ENCODE measurements at places on chromosomes 2 and 18.

DNA sequence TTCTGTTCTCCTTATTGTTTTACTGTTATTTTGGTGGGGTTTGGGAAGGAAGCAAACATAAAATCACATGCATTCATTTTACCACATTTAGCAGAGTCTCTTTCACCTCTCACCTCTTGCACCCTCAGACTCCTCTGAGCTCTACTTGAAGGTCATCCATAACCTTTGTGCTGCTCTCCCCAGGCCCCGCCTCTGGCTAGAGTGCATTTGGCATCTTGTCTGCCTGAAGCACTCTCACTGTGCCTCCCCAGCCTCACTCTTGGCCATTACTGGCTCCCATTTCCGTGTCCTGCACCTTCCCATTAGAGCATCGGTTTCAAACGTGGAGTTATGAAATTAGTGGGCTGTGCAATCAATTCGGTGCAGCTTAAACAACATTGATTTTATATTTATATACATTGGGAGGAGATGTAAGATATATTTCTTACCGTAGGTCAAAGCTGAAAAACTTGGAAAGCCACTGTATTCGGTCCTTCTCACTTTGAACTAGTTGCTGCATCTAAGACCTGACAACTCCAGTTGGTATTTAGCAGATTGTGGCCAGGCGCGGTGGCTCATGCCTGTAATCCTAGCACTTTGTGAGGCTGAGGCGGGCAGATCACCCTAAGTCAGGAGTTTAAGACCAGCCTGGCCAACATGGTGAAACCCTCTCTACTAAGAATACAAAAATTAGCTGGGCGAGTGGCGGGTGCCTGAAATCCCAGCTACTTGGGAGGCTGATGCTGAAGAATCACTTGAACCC is 6.9 kb upstream of the ZFAND2B start:
- DNase-seq = no peak

DNA sequence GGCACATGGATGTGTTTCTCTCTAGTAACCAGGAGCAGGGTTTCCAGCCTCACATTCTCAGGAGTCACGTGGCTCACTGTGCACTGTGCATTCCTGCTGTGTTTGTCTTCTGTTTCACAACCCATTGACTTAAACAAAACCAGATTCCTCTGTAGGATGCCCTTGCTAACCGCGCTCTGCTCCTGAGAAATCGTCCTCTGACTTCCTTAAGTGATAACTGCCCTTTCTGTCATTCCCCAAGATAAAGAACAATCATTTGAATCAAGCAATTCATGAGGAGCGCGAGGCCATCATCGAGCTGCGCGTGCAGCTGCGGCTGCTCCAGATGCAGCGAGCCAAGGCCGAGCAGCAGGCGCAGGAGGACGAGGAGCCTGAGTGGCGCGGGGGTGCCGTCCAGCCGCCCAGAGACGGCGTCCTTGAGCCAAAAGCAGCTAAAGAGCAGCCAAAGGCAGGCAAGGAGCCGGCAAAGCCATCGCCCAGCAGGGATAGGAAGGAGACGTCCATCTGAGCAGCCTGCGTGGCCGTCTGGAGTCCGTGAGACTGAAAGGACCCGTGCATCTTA is 60.2 kb downstream of the RALBP1 start:
- peak; percentile 79 for DNase-seq

GRCh38 chr2:191936882-191937405 is 90.1 kb upstream of the CAVIN2 start:
- DNase-seq = no peak

- DNase-seq = no peak
These were observed 43.3 kb downstream of the DIPK1C start for GRCh38 chr18:74413836-74414235.

- DNase-seq = no peak
These were observed 38.2 kb downstream of the CUL3 start for GRCh38 chr2:224546926-224547325.

DNA sequence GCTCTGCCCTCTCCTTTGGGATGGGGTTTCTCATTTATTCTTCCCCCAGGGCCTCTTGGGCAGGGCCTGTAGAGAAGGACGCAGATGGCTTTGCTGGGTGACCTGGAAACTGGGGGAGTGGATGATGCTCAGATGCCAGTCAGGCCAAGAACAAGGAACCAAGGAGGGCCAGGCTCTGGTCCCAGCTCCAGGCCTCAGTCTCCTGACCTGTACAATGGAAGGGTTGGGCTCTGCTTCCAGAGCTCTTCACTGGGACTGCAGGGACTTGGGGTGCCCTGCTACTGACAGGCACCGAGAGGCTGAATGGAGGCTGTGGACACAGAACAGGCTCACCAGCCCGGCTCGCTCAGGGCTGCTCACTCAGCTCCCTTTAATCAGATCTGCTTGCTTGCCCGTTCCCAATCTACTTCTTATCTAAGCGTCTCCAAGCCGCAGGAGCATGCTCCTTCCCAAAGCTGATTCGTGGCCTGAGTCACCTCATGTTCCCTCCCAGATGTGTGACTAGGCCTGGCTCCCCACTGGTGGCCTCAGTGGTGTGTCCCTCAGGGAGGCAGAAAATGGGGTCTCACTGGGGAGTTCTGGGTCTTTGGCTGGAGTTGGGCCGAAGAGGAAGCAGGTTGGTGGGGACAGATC is 82.6 kb upstream of the ODC1 start:
- DNase-seq = no peak

GRCh38 chr2:32067549-32067948 is 4.2 kb downstream of the SPAST start:
- no peak for DNase-seq

GRCh38 chr2:223692191-223692947 is 90.2 kb upstream of the SCG2 start:
- peak; percentile 29 for DNase-seq

DNA sequence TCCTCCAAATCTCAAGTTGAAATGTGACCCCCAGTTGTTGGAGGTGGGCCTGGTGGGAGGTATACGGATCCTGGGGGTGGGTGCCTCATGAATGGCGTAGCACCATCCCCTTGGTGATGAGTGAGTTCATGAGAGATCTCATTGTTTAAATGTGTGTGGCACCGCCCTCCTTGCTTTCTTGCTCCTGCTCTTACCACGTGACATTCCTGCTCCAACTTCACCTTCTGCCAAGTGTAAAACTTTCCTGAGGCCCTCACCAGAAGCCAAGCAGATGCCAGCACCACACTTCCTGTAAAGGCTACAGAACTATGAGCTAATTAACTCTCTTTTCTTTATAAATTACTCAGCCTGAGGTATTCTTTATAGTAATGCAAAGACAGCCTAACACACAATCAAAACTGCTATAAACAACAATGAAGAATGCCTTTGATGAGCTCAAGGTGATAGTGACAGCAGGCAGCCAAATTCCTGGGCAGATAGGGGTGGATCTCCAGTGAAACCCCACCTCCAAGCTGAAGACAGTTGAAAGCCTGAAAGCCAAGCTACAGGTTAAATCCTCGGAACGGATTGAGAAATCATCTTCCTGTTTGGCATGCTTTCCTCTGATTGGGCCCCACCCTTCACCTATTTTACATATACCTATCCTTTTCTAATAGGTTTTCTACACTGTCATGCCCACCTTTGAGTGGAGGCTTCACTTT is 26.9 kb downstream of the MCEE start:
- DNase-seq = no peak

DNA sequence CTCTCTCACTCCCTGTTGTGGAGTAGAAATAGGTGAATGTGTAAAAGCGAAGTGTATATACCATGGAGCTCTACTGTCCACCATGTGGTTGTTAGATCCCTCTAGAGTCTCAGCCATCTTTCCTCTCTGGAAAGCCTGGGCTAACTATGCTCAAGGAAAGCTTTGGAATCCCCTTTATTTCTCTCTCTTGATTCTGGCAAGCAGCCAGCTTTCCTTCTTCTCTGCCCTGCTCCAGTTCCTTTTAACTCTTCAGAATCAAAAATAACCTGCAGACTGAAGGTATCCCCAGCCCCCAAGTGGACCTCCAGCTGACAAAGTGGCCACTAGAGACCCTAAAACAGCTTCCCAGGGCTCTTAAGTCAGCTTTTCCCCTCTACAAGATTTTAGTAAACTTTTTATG is 381.9 kb downstream of the PLCL1 start:
- DNase-seq = no peak

GRCh38 chr2:207784898-207785297 is 15.2 kb upstream of the FZD5 start:
- DNase-seq = no peak
